Myocyte (in vitro differentiated cells): ENCODE measurements at places on chromosomes 1 and 21. TPM values are rescaled to one million over a fixed set of nuclear protein-coding genes. Genes with fewer than 3 reads are reported as not detected.
A peak's percentile ranks its signal among the peaks of the same experiment; 100 is the strongest.

The KCNQ4 gene
- 79.4 and 152 TPM in 2 replicates for total RNA-seq

The PLPPR5 gene
- total RNA-seq, result 0.10 TPM in 1 of 2 replicates, not detected in the other

GRCh38 chr1:156291226-156292061, 4.0 kb downstream of the GLMP start:
- DNase-seq, result peak; percentile 68

GRCh38 chr1:8540971-8541370, 223.1 kb downstream of the SLC45A1 start:
- DNase-seq, result no peak

The KRTAP19-4 gene
- total RNA-seq, result not detected in 2 replicates

- no peak for DNase-seq
Measured at GRCh38 chr1:236514703-236515442, 8.9 kb upstream of the LGALS8 start.

GRCh38 chr1:1330366-1331067, 563 bp upstream of the TAS1R3 start:
- DNase-seq, result no peak

GRCh38 chr1:64087768-64088167, 115.7 kb upstream of the UBE2U start:
- DNase-seq, result no peak

DNA sequence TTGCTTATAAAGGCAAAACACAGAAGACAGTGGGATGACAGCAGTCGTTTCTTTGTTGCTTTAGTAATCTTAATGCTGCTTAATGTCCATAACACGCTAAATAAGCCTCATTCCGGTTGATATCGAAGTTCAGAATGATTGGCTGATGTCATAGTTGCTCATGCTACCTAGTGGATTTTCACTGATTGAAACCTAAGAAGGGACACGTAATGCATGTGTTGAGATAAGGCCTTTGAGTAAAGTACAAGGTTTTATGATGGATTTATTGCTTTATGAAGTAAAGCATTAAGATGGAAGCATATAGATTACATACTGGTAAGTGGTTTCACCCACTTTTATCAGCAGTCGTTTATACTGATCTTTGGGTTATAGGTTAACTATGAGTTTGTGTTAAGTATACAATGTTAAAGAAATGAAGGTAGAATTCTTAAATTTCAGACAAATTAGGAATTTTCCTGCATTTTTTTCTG, 25.1 kb downstream of the IARS2 start:
- no peak for DNase-seq

- DNase-seq, result no peak
Measured at GRCh38 chr21:28769683-28770082, 223.0 kb downstream of the LTN1 start.

The CFHR3 gene
- total RNA-seq, result 0.21 TPM in 1 of 2 replicates, not detected in the other

The SH3BGRL3 gene
- total RNA-seq, result 49.0 and 51.4 TPM in 2 replicates

DNA sequence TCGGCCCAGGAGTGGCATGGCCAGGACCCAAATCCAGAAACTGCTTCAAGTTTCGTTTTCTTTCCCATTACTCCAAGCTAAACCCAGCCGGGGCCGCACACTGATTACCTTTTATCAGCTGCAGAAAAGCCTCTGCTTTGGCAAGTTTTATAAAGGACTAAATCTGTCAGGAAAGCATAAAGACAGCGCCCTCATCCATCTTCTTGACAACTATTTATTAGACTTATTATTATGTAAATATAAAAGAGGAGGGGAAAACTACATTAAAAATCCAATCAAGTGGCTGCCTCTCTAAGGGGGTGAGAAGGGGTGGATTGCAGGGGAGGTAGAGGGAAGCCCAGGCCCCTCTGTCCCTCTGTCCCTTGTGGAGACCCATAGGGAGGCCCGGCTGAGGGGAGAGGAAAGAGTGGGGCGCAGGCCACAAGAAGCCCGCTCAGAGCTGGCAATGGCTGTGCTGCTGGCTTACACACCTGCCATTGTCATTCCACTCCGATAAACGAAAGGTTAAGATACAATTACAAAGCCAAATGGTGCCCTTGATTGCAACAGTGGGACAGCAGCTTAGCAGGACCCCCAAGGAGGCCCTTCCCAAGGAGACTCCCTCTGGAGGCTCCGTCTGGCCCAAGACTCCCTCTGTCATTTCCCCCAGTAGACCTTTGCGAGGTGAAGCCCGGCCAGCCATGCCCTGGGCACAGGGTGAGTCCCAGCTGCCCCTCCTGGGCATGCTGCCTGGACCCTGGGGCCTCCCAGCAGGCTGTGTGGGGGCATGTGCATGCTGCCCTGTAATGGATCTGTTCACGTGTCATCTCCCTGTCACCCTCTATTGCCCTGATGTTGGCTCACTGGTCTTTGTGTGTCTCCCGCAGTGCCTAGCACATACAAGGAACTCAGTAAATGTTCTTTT, 45.4 kb downstream of the KCND3 start:
- peak; percentile 8 for DNase-seq

DNA sequence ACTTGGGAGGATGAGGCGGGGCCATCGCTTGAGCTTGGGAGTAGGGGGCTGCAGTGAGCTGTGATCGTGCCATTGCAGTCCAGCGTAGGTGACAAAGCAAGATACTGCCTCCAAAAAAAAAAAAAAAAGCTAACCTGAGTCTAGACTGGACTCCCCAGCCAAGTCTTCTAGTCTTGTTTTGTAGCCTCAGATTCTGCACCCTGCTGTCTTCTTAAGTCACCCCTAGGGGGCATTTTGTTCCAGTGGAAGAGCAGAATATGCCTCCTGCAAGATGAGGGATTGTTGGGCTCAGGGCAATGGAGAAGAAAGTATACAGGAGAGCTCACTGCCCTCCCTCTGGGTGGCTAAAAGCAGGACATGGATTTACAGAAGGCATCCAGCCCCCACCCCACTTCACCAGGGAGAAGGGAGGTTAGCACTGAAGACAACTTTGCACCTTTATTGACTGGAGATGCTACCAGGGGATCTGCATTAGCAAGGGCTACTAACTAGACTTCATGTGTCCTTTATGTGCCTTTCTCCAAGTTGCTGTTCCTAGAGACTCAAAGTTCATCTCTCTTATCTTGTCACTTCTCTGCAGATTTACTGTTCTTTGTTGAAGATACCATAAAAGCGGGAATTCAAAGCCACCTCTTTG, 15.3 kb upstream of the RNF187 start:
- peak; percentile 26 for DNase-seq

DNA sequence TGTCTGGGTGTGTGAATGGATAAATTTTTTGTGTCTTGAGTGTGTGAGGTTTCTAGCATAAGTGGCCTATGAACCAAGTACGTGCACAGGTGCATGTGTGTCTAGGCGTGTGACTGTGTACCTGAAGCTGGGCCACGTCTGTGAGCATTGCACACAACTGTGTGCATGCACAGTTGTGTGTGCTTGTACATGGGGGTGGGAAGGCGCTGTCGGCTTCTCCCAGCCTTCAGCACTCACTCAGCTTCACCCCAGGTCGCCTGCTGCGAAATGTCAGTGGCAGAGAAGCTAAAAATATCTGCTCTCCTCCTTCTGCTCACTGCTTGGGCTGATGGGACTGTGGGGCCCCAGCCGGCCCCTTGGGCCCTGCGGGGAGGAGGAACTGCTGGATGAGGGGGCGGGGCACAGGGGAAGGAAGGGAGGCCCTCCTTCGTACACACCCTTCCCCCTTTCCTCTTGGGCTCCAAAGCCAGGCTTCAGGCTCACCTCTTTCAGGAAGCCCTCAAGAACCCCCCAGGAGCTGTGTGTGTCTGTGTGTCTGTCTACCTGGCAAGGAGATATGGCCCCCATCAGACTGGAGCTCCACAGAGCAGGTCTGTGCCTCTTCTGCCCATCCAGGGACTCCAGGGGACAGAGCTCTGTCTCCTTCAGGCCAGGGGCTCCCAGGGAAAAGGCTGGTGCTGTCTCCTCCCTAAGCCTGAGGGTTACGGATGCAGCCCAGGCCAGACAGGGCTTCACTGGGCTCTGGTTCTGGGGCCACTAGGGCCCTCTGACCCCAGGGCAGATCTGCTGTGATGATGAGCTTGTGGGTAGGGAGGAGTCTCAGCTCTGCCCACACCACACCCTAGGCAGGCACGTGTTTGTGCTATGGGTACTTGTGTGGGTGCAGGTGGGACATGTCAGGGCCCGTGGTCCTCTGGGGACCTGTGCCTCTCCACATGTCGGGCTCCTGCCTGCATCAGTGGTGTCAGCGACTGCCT, 35.6 kb upstream of the WASF2 start:
- peak; percentile 91 for DNase-seq

The MYBPH gene
- 1,679 and 2,440 TPM in 2 replicates for total RNA-seq

GRCh38 chr1:66380452-66381212, 153.3 kb upstream of the SGIP1 start:
- DNase-seq, result no peak
